CD4-positive, alpha-beta T cell treated with Interleukin-4 for 4 hours (primary cell): ENCODE measurements at places on chromosomes 2 and 18.

GRCh38 chr2:9142551-9143263 is 63.9 kb upstream of the ASAP2 start:
- peak; percentile 70 for DNase-seq

- DNase-seq: no peak
Observed at GRCh38 chr2:39608686-39609441, 56.9 kb upstream of the TMEM178A start.

DNA sequence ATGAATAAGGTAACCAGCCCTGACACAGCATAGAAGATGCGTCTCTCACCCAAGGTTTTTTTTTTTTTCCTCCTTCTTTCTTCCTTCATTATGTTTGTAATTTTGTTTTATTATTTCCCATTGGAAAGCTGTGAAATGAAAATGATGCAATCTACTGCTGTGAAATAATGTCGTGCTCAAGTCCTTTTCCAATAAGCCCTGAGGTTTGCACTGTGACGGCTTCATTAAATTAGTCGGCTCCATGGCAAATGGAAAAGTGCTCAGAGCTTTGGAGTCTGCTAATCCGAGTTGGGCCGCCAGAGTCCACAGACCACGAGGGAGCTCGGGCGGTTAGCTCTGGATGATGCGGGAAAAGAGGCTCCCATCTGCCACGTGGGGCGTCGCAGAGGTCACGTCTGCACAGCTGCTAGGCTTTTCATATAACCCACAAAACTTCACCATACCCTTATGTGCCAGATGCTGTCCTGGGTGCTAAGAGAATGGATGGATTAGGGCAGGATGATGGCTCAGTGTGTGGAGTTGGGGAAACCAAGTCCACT is 92.3 kb upstream of the CAPN13 start:
- no peak for DNase-seq

GRCh38 chr18:24534737-24535136 is 74.3 kb downstream of the HRH4 start:
- DNase-seq: no peak

- DNase-seq: peak; percentile 12
Observed at GRCh38 chr2:181991171-181991885, 5.7 kb downstream of the PPP1R1C start.

GRCh38 chr2:174662459-174662858 is 64.9 kb upstream of the WIPF1 start:
- no peak for DNase-seq

DNA sequence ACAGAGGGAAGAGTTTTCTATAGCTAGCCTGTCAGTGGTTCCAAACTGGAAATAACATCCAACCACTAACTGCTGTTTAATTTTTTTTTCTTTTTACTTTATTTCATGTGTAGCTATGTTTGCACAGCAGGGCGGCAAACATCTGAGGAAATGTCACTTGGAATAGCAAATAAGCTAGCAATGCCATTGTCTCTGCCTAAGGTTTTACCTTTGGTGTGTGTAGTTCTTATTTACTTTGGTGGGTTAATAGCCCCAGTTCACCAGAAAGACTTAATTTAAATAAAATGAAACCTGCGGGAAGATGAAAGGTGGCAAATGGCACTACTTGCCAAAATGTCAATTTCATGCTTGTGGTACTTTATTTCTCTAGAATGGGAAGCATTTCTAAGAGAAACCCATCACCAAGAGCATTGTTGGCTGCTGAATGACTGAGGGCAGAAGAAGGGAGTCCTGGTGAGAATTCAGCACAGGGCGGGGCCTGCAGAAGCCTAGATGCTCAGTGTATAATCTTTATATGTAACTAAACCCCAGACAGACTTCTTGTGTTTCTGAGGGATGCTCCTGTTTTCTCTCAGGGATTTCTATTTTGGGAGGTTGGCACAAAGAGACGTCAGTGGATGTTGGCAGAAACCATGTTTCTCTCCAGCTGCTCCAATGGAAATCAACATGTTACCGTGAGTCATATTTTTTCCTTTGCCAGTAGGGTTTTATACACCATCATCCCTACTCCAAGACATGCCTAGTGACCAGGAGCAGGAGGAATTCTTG is 300.4 kb upstream of the NT5C1B start:
- DNase-seq: no peak

DNA sequence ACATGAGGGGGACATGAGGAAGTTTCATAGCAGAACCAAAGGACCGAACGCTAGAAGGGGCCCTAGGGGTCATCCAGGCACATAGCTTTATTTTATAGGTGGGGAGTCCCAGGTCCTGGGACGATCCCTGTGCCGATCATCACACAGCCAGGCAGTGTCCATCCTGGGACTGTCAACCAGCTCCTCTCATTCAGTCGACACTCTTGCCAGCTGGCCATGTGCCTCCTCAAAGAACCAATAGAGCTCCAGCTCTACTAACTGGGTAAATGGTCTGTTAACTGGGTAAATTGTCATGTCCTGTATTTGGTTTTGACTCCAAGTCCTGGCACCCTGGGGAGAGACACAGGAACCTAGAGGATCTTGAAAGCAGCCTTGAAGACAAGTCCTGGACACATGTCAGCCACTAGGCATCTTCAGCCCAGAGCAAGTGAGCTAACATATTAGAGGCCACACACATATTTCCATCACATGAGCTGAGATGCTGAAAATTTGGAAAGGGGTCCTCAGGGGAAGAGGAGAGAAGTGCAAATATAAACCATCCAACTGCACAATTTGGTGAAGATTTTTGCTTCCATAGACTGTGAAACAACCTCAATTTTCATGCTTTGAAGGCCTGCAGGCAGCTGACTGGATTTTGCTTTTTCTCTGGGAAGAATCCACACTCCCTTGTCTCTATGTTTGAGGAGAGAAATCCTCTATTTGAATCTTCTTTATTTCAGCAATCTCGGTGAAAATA is 361.1 kb upstream of the SLC14A2 start:
- DNase-seq: no peak

GRCh38 chr2:9937258-9937657 is 14.2 kb upstream of the GRHL1 start:
- DNase-seq: no peak

- DNase-seq: no peak
Observed at GRCh38 chr2:52862801-52863200, 904.8 kb upstream of the CHAC2 start.

GRCh38 chr2:213166109-213166508 is 14.7 kb upstream of the IKZF2 start:
- DNase-seq: no peak

DNA sequence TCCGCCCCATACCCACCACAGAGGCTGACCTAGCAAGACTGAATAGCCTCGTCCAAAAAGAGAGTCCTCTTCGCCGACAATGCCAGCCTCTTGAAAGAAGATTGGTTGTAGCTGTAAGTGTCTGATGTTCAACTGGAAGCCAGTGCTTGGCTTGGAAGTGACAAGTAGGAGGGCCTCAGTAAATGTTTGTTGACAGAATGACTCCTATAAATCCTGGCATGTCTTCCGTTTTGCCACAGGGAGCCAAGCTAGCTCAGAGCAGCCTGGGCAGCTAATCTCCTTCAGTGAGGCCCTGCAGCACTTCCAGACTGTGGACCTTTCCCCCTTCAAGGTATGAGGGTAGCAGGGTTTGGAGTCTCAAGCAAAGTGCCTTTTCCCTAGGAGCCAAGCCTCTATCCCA is 14.9 kb downstream of the ELMOD3 start:
- DNase-seq: no peak

DNA sequence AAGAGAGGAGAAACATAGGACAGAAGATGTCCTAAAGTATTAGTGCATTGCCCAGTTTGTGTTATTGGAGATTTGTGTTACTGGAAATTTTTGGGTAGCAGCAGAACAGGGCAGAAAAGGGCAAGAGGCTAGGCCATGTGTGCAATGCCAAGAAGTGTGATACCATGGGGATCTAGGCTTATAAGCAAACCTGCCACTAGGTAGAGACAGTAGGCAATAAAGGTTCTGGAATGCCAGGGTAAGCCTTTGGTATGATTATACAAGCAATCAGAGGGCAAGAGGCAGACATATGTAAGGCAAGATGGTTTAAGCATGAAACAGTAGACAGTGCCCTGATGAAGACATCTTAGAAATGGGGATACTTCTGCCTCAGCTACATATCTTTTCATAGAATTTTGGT is 12.3 kb upstream of the CERS6 start:
- DNase-seq: no peak

DNA sequence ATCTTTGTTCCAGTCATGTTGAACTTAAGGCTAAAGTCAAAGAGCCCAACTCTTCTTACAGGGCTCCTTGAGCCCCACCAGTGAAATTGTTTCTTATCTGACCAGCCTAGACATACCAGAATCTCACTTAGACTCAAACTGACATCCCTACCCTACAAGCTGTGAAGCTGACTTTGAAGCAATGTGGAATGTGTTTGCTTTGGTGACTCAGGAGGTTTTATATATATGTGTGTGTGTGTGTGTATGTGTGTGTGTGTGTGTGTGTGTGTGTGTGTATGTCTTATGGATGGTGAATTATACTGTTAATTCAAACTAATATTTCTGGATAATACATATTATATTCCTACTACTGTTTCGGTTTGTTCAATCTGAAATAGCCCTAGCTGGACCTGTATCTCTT is 67.3 kb downstream of the CAMKMT start:
- no peak for DNase-seq

DNA sequence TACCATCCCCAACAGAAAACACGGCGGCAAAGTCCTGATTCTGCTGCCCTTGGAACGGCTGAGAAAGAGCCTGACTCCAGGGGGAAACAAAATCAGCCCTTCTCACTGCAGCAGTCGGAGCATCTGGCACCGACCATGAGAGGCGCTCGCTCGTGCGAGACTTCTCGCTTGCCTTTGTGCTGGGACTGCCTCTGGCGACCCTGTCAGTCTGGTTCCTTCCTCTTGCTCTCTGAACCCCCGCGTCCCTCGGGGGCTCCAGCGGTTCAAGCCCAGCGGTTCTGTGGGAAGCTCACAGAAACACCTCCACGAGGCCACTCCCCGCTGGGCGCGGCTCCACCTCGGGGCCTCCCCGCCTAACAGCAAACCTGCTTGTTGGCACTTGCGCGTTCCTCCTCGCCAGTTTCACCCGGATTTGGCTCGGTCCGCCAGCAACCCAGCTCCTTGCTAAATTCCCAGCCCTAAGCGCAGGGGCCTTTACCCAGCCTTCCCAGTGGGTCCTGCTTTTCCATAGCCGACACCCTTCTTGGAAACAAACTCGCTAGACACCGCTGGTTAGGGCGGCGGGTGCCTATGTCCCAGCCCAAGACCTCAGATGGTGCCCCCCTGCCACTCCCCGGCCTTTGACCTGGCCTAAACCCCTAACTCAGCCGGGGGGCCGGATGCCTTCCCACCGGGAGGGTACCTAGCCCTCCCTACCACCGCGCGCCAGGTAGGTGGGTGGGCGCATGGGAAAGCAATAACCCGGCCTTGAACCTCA is 2.2 kb downstream of the RND3 start:
- DNase-seq: no peak

GRCh38 chr18:58501066-58501896 is 127.6 kb downstream of the ALPK2 start:
- no peak for DNase-seq

GRCh38 chr2:234953116-234954031 is 1.6 kb downstream of the SH3BP4 start:
- no peak for DNase-seq

DNA sequence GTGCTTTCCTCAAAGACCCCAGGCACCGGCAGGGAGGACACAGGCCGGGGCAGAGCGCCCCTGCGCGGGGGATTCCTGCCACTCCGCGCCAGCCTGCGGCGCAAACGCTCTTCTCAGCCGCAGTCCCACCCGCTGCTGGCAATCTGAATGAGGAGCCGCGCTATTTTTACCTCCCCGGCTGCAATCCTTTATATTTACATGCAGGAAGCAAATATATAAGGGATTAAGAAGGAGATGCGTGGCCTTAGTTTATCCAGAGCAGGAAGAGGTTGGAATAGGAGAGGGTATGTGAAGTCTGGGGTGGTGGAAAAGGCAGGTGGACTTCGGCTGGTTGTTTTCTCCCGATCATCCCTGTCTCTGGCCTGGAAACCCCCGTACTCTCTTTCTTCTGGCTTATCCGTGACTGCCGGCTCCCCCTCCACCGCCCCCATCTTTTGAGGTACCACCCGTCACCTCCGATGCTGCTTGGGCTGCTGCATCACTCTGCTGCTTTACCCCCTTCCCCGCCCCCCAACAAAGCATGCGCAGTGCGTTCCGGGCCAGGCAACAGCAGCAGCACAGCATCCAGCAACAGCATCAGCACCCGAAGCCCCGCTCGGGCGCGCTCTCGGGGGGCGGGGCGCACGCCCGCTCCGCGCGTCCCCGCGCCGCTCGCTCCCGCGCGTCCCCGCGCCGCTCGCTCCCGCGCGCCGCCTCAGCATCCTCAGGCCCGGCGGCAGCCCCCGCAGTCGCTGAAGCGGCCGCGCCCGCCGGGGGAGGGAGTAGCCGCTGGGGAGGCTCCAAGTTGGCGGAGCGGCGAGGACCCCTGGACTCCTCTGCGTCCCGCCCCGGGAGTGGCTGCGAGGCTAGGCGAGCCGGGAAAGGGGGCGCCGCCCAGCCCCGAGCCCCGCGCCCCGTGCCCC is at the start of gene ADAM23:
ADAM23 (plus strand) TSS at position 700 of the 902 bp plus-strand sequence. CDS start 335 bp downstream, outside the sequence.
- peak; percentile 31 for DNase-seq

- no peak for DNase-seq
Observed at GRCh38 chr2:140257692-140258300, 1477.6 kb upstream of the NXPH2 start.

- no peak for DNase-seq
Observed at GRCh38 chr2:33110461-33110860, 163.7 kb downstream of the LTBP1 start.

DNA sequence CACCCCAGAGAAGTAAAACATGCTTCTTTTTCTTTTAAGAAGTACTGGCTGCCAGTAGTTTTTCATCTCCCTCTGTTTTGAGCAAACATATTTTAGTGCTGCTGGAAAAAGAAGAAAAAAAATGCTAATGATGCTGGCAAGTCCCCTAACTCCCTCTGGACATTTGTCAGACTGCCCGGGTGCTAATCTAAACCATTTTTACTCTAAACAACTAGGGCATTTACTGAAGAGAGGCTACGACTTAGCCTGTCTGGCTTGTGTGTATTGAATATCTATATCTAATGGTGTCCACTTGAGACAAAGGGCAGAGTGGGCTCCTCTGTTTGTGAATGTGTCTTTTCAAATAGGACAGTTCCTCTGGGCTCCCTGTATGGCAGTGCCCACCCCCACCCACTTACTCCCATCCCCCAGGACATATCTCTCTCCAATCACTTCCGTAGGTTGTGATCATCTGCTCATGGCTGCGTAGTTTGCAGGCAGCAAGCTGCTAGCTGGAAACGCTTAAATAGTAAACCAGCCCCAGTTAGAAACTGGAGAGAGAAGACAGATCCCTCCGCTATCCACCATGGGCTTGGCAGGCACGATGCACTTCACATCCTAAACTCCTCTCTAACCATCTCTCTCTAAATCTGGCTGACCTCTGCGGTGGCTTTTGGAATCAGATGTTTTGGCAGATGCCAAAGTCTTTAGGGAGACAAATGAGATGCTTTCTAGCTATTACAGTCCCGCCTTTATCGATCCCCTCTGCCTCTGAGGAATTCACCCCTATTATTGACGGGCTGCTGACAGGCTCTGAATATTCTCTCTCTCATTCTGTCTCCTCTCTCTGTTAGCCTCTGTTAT is 58.3 kb downstream of the DOCK10 start:
- no peak for DNase-seq

GRCh38 chr2:40285391-40285790 is 166.5 kb downstream of the SLC8A1 start:
- no peak for DNase-seq

GRCh38 chr2:222689322-222689721 is 17.9 kb downstream of the MOGAT1 start:
- DNase-seq: no peak

- no peak for DNase-seq
Observed at GRCh38 chr18:44844486-44844885, 163.8 kb downstream of the SETBP1 start.
